ENCODE measurements at places on chromosomes 12 and 14. TPM values are rescaled to one million over a fixed set of nuclear protein-coding genes. Genes with fewer than 3 reads are reported as not detected.

- DNase-seq, result no peak
Observed at GRCh38 chr12:69030321-69030720, 97.3 kb upstream of the CPM start.

GRCh38 chr12:121893961-121894460 lies 5.4 kb downstream of the PSMD9 start:
- peak; percentile 79 for DNase-seq

Gene INSM2
- total RNA-seq, result not detected

- no peak for DNase-seq
Observed at GRCh38 chr14:103739793-103740501, 24.3 kb downstream of the ZFYVE21 start.

DNA sequence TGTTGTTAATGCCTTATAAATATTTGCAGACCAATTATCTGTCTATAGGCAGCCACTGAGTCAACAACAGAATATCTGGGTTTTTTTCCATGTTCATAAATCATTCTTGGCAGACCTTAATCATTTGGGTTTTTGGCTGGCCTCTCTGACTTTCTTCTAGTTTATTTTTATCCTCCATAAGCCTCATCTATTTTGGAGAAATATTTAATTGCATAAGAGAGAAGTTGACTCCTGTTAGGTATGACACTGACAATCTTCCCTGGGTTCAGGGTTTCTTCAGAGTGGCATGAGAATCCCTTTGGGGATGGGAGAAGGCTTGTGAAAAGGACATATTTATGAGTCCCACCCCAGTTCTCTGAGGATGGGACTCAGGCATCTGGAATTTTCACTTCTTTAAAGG lies 299.8 kb downstream of the NRXN3 start:
- no peak for DNase-seq
